ENCODE measurements at places on chromosomes 12 and 14.

DNA sequence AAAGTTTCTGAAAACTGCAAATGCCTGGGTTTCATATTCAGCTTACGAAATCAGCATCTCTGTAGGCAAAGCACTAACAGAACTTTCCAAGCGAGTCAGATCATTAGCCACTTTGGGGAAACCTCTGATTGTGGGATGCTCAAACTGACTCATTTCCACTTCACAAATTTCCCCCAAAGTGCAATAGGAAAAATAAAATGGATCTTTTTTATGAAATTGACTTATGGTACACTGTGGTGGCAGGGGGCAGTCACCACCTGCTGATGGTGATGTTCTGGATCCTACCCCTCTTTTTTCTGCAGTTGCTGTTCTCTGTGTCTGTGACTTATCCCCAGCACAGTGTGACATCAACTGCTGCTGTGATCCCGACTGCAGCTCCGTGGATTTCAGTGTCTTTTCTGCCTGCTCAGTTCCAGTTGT, 5.6 kb downstream of the TCTN1 start:
- DNase-seq = peak; percentile 8

DNA sequence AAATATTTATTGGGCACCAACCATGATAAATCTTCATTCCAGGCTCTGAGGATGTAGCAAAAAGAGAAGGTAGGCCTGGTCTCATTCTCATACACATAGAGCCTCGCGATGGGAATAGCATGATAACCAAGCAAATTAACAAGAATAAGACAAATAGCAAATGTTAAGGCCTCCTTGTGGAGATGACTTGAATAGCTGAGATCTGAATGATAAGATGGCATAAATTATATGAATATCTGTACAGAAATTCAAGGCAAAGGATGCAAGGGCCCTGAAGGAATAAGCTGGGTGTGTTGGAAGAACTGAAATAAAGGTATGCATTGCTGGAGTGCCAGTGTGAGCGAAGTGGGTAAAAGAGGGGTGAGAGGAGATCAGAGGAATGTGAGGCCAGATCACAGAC, 114.8 kb downstream of the ALX1 start:
- no peak for DNase-seq

GRCh38 chr14:72636871-72637270, 257.0 kb downstream of the DPF3 start:
- no peak for DNase-seq

DNA sequence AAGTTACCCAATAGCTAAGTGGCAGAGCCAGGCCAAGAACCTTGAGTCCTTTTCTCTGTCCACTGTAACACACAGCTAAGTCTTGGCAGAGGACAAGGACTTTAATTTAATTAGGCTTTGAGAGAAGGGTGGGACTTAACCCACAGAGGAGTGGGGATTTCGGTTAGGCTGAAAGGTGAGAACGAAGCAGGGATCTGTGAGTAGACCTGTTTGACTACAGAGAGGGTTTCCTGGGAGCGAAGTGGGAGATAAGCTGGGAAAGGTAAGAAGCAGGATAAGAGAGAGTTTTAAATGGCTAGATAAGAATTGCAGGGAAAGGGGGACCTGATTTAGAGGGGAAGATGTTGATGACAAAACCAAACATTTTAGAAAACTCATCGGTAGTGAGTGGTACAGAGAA, 2.0 kb upstream of the PPFIBP1 start:
- no peak for DNase-seq

DNA sequence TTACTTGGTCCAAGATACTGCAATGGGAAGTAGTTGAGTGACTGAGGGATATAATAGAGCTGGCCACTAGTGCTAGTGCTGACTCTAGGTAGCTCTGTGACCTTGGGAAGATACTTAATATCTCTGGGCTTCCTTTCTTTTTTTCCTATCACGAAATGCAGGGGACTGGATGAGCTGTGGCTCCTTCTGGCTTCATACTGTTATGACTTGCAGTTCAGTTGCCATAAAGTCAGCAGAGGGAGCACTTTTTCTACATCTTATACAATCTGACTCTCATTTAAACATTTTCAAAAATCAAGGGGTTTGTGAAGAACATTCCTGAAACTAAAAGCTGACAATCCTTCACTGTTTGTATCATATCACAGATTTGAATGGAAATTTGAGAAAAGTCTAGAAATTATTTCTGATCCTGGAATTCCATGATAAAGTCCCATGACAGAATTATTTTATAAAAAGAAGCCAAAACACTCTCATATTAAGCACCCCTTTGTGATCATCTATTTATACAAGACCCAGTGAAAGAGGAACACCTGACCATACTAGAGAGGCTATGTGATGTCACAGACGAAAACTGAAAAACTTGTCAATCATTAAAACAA, 5.3 kb downstream of the BHLHE41 start:
- DNase-seq = no peak

DNA sequence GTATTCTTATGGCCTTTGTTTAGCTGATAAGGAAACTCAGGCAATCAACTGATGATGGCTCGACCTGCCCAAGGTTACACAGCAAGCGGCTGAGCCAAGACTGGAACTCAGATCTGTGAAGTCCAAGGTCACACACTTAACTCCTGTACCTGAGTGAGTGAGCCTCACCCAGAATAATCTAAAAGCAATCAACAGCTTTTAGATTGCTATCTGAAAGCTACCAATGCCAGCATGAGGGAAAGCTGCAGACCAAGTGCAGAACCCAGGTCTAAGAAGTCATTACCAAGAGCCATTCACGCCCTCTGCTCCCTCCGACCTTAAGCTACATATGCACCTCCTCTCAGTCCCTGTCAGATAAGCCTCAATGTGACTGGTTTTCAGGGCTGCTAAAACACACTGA, 12.1 kb downstream of the APPL2 start:
- DNase-seq = no peak

GRCh38 chr12:68750506-68750905, 4.5 kb downstream of the SLC35E3 start:
- no peak for DNase-seq

DNA sequence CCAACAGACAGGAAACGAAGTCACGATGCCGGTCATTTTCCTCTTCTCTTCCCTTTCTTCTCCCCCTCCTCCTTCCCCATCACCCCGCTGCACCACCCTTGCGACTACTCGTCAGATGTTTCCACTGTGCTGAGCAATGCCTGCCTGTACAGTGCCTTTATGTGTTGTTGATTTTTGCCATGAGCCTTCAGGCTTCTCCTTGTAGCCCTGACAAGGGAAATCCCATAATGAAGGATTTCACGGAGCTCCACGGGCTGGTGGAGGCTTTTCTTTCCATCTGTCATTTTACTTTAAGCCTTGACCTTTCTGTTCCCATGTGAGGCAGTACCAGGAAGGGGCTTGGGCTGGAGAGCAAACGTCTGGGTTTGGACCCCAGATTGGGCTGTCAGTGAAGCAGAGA, 28.7 kb upstream of the CCND2 start:
- no peak for DNase-seq

GRCh38 chr12:113348849-113349536, 9.4 kb upstream of the PLBD2 start:
- no peak for DNase-seq

GRCh38 chr12:40010899-40011774, 94.7 kb downstream of the SLC2A13 start:
- DNase-seq = peak; percentile 4
